Activated naive CD4-positive, alpha-beta T cell treated with anti-CD3 and anti-CD28 coated beads, Interleukin-2, amount 10 ng/mL, durations not matched to agents 7 days and 5 days (primary cell): ENCODE measurements at places on chromosomes 3 and 15.

DNA sequence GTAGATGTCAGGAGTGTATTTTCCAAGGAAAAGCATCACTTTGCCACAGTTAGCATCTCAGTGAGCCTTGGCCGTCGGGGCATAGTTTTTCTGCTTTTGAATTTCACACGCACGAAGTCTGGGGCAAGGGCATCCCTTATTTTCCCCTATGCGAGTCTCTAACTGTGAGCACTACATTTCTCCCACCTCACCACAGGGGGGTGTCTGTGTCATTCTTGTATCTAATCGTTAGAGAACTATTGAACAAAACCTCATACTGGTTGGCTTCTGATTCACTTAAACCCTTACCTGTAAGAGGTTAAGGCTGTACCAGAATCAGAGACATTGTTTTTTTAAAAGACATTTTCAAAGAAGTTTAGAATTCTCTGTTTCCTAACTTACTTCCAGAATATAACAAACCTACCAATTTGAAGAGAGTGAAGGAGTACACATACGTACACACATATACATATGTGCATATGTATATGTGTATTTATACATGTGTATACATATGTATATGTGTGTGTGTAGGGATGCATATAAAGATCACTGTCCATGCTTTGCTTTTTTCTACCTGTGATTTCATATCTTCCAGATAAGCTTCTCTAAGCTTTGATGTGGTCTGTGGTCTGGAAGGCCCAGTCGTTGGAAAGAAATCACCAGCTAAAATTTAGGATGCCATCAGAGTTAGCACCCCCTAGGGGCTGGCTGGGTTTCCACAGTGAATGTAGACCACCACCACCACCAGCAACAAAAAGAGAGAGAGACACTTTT lies 49.4 kb downstream of the MYZAP start:
- peak; percentile 40 for DNase-seq

DNA sequence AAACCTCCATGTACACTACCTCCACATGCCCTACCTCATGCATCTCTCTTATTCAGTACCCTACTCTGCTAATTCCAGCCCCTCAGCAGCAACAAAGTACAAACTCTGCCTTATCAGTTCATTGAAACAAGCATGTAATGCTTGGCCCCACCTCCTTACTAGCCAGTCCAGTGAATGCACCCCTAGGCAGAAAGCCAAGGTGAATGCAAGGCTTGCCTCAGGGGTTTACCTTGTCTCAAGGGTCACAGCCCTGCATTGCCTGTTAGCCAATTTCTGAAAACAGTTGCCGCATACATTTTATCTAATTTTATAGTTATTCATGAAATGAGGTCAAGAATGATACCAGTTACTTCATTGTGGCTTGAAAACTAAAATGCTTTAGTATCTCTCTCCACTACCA lies 576.4 kb downstream of the FHIT start:
- DNase-seq, result no peak

DNA sequence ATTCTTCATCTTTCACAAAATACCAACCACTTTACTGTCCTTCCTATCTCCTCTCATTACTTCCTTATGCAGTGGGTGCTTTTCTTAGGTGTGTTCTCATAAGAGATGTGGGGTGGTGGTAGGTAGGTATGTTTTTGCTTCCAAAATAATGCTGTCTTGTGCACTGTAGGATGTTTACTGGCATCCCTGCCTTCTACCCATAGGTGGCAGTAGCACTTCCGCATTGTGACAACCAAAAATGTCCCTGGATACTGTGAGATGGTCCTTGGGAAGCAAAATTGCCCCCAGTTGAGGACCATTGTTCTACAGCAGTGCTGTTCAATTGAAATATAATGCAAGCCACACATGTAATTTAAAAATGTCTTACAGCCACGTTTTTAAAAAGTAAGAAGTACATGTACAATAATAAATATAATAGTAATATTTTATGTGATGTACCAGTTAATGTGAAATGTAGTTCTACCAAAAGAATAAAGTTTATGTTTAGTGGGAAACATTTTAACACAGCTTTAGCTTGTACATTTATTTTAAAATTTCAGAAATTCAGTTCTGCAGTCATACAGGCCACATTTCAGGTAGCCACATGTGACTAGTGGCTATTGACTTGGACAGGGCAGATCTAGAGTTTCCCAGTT lies 75.2 kb downstream of the NEO1 start:
- DNase-seq, result peak; percentile 28

DNA sequence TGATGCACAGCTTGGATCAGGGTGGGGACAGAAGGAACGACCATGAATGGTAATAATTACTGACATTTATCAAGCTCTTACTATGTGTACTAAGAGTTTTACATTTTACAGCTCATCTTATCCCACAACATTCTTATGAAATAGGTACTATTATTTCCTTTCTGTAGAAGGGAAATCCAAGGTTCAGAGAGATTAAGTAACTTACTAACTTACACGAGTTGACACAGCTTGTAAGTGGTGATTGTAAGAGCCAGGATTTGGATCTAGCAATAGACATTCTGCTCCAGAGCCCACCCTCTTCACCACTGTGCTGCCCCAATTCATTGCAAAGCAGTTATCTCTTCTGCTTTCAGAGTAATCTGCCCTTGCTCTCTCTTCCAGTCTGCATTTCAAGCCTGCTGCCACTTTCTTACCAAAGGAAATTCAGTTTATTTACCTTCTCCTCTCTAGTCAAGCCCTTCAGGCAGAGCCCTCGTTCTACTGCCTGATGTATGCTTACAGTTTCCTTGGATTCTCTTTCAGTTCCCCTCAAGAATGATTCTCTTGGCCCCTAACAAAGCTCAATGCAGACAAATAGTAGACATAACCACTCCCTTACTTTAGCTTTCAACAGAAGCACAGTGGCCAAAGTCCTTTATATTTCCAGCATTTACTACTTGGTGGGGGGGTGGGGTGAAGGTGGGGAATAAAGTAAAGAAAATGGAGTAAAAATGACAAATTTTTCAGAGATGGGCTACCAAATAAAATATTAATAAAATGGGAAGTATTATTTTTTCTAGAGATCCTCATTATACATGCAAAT lies 65.8 kb downstream of the ATP8B4 start:
- no peak for DNase-seq

- no peak for DNase-seq
Observed at GRCh38 chr3:69182588-69183316, 60.4 kb upstream of the LMOD3 start.

DNA sequence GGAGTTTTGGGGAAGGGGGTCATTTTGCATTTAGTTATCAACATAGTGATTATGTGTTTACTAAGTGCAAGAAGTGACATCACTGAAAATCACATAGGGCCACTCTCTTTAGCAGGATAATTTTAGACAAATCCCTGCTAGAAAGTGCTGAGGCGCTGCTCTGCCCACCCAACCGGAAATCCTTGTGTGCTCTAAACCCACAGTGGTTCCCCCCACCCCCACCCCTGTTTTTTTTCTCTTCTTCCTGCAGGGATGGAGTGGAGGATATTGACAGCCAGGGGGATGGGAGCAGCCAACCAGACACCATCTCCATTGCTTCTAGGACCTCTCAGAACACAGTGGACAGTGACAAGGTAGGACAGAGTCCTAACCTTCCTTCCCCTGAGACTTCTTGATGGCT lies 234.2 kb upstream of the UMPS start:
- DNase-seq, result no peak

DNA sequence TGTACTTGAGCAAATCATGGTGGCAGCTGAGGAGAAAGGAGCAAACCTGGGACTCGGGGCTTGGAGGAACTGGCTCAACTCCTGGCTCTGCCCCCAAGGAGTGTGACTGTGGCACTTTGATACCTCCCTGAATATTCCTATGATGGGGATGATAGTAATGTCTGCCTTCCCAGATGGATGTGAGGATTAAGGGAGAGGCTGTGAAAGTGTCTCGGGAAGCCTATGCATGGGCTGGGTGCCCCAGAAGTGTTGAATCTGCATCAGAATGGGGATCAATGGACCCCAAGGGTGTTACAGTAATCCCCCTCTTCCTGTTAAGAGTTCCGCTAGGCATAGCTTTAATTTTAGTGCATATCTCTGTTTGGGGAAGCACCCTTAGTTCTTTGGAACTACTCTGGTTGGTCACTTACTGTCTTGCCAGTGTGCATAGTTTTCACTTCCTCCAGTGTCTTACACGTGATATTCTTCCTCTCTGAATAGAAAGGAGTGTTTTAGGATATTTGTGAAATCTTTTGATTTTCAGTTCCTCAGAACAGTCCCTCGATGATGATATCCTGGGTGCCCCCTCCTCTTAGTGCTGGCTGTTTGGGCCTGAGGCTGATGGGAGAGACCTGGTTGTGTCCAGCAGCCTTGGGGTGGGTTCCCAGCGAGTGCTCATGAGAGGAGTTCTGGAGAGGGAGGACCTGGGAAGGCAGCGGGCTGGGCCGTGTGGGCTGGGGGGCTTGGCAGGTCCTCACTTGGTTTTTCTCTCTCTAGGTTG lies 97.5 kb downstream of the CHDH start:
- DNase-seq, result no peak

DNA sequence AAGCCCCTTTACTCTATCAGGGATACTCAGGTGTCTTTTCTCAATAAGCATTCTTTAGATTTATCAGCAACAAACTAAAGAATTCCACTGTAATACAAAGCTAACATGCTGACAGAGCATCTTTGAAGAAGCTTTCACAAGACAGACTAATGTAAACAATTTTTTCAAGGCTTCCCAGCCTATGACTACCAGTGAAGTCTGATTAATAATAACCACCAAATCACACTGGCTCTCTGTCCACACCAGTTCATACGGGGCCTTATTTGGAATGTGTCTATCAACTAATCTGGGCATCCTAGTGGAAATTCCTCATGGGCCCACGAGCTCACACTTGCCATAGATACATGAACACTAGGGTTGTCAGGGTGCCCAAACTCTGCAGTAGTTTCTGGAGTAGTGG lies 84.5 kb downstream of the EFL1 start:
- DNase-seq, result no peak

GRCh38 chr3:42489116-42489936 lies 13.1 kb upstream of the VIPR1 start:
- DNase-seq, result no peak

DNA sequence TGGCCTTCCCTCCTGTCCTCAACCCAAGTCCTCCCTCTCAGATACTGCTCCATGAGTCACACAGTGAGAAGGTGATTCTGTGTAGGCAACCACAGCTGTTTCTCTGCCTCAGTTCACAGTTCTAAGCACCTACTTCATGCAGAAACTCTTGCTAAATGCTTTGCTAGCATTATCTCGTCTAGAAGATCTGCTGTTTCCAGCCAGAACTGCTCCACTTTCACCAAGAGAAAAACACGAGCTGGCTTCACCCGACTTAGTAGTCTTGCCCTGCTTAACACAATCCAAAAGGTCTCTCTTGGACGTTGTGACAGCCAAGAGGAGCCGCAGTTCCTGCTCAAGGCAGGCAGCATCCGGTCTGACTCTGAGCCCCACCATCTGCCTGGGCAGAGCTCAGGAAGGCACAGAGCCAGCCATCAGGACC lies 272.1 kb downstream of the UACA start:
- DNase-seq, result peak; percentile 57

DNA sequence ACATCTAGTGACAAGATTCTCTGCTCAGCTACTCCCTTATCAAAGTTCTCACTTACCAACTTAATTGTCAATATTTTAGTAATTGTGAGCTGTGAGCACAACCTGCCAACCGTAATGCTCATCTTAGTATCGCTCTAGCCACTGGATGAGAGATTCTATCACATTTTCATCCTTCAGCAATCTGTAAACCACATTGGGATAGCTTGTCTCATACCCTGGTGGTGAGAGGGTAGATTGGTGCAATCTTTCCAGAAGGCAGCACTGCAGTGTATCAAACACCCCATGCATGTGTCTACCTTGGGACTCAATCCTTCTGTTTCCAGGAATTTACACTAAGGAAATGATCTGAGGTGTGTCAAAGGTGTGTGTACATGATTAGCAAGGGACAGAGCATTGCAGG lies 18.9 kb upstream of the ATP8B4 start:
- no peak for DNase-seq

DNA sequence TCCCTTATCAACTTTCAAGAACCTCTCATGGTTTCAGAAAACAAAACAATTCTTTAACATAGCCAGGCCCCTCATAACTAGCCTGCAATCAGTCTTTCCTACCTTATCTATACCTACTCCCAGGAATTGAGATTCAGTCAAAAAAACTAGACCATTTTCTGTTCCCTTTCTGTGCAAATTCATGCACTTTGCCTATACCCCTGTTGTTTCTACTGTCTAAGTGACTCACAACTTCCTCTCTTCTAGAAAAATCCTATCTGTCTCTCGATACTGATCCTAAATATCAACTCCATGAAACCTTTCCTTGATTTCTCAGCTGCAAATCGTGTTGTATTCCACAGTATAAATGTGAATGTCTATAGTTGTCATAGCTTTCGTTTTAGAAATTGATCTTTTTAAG lies 10.9 kb upstream of the IL1RAP start:
- DNase-seq, result no peak

- peak; percentile 43 for DNase-seq
Observed at GRCh38 chr3:43894176-43895049, 203.7 kb downstream of the ABHD5 start.
